Esophagus squamous epithelium (tissue), 5 donors: ENCODE measurements at places on chromosomes 1 and 21.

GRCh38 chr1:246632281-246633168 lies 66.3 kb downstream of the CNST start:
- H3K4me1 ChIP-seq, result peaks cover 7% of the 10 kb centered on the region
- peaks cover 71% of the 10 kb centered on the region for H3K36me3 ChIP-seq
- H3K4me3 ChIP-seq, result no peak overlapping the region

DNA sequence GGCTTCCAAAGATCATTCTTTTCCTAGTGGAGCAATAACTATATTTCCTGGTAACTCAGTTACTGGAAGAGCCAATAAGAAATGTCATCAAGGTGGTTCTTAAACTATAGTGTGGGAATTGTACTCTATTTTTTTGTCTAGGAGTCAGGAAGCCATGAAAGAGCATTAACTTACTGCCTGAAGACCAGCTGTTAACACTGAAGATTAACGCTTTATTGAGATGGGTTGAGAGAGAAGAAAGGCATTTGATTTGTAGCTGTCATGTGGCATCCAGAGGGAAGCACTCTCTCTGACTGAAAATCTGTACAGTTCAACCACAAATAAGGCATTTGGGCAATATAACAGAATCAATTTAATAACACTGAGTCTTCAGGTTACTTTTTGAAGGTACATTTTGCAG lies 76.0 kb downstream of the DNM3 start:
- no peak overlapping the region for H3K27ac ChIP-seq
- H3K36me3 ChIP-seq, result no peaks in the 10 kb centered on the region
- no peaks in the 10 kb centered on the region for H3K27me3 ChIP-seq
- H3K4me3 ChIP-seq, result no peak overlapping the region
- no peaks in the 10 kb centered on the region for H3K4me1 ChIP-seq

DNA sequence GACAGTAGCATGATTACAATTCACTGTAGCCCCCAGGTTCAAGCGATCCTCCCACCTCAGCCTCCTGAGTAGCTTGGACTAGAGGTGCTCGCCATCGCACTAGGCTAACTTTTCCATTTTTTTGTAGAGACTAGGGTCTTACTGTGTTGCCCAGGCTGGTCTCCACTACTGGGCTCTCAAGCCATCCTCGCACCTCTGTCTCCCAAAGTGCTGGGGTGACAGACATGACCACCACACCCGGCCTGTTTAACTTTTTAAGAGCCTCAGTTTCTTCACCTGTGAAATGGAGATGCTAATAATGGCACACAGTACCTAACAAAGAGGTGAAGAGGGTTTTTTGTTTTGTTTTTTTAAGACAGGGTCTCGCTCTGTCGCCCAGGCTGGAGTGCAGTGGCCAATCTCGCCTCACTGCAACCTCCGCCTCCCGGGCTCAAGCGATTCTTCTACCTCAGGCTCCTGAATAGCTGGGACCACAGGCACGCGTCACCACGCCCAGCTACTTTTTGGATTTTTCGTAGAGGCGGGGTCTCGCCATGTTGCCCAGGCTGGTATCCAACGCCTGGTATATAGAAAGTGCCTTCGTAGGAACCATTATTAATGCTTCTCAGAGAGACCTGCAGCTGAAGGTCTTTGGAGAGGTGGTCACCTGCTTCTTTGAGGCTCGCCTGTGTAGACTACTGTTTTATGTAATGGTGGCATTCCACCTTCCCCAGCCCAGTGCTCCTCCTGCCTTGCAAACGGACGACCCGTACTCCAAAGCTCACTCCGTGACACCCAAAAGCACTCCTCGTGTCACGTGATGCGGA lies 567 bp downstream of the PMVK start:
- no peak for DNase-seq
- H3K27ac ChIP-seq, result peak overlapping the region; percentile 98
- H3K4me3 ChIP-seq, result peak overlapping the region; percentile 65
- H3K27me3 ChIP-seq, result no peaks in the 10 kb centered on the region
- peaks cover 71% of the 10 kb centered on the region for H3K4me1 ChIP-seq

DNA sequence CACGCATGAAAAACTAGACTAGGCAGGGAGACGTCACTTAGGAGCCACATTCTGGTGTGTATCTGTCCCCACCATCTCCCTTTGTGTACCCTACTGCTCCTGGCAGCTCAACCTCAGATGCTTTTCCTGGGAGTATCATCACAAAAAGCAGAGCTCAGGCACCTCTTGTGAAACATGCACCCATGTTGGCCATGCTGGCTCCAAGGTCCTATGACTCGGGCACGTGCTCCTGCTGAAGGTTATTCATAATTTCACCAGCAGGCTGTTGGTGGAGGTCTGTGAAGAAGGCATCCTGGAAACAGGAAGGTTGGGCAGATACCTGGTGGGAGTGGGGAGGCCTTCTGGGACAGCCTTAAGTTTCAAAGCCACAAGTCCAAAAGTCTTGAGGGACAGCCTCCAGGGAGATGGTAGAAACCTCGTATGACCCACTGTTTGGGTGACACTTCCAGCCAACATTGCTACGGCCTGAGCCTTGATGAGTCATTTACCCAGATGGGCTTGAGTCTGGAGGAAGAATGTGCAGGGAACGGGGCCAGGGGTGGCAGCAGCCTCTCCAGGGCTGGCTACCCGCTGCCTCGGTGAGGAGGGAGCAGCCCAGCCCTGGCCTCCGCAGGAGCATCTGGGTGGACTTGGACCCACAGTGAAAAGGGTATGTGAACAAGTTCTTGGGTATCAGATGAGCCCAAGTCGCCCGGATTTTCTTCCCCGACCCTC lies 75.8 kb downstream of the PGBD5 start:
- H3K4me3 ChIP-seq, result no peak overlapping the region
- no peaks in the 10 kb centered on the region for H3K4me1 ChIP-seq
- H3K36me3 ChIP-seq, result no peaks in the 10 kb centered on the region
- no peaks in the 10 kb centered on the region for H3K27me3 ChIP-seq
- no peak overlapping the region for H3K27ac ChIP-seq
- no peak for DNase-seq

- no peak for DNase-seq
- H3K36me3 ChIP-seq, result no peaks in the 10 kb centered on the region
- no peaks in the 10 kb centered on the region for H3K4me1 ChIP-seq
- H3K4me3 ChIP-seq, result no peak overlapping the region
- H3K27me3 ChIP-seq, result no peaks in the 10 kb centered on the region
- no peak overlapping the region for H3K27ac ChIP-seq
These were observed 141.7 kb downstream of the PHTF1 start for GRCh38 chr1:113617438-113618141.

DNA sequence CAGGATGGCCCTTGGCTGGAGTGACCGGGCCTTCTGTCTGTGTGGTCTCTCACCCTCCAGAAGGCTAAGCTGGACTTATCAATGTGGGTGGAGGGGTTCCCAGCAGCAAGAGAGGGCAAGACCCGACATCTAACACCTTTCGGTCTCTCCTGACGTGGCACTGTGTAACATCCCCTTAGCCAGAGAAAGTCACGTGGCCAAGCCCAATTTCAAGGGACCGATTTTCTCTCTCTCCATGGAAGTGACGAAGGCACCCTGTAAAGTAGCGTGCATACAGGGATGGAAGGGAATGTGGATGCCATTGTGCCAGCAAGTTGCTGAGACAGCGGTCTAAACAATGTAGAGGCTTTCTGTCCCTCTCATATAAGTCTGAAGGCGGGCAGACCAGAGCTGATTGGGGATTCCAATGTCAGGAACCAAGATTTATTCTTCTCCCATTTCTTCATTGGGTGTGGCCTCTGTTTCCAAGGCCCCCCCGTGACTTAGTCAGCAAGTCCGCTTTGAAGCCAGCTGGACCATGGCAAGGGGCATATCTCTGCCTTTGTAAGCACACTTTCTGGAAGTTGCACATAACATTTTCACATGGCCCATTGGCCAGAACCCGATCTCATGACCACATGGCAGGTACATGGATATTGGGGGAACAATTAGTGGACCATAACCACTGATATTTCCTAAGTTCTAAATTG lies 12.5 kb downstream of the MX1 start:
- no peak for DNase-seq
- H3K4me1 ChIP-seq, result no peaks in the 10 kb centered on the region
- H3K27ac ChIP-seq, result no peak overlapping the region
- no peaks in the 10 kb centered on the region for H3K27me3 ChIP-seq

DNA sequence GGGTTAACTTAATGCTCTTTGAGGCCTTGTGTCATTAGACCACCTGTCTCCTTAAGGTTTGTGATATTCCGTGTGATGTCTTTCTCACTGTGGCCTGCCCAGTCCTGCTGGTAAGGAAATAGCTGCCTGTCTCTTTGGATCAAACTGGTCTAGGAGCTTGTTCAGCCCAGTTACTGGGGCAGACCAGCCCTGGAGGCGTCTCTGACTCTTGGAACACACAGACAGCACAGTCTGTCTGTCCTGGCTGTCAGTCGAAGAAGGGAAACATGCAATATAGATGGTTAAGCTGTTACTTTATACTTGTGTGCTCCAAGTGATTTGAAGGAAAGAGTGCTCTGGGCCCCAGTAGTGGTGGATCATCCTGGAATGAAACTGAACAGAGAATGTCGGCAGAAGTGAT lies 20.4 kb downstream of the PBX1 start:
- H3K27ac ChIP-seq, result peak overlapping the region; percentile 24
- peaks cover 25% of the 10 kb centered on the region for H3K4me1 ChIP-seq
- no peak overlapping the region for H3K4me3 ChIP-seq
- no peak for DNase-seq
- H3K36me3 ChIP-seq, result peaks cover 25% of the 10 kb centered on the region
